DND-41 (cell line): ENCODE measurements at places on chromosomes 3 and 15.
A peak's percentile ranks its signal among the peaks of the same experiment; 100 is the strongest.

DNA sequence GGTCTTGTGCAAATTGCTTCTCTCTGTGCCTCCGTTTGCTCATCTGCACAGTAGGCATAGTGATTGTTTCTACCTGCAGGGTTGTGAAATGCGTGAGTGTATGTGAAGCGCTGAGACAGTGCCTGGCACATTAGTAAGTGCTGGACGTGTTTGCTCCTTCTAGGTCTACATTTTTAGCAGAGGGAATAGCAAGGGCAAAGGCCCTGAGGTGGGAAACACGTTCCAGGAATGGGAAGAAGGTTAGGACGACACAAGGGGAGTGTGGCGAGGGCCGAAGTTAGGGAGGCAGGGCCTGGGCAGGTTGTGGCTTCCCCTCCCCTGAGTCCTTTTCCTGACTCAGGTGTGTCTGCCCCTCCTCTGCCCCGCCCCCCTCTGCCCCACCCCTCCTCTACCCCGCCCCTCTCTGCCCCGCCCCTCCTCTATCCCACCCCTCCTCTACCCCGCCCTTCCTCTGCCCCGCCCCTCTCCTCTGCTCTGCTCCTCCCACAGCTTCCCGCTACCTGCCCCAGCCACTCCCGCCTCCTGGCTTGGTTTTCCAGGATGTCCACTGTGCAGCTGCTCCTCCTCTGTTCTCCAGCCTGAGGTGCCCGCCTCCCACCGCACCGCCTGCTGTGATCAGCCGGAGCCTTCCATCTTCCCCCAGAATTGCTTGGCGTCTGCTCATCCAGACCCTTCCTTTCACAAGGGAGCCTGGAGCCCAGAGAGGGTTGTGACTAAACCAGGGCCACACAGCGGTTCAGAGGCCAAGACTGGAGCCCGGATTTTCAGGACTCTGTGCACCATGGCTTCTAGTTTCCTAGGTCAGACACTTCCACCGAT, 31.1 kb upstream of the SMAD6 start:
- no peak for DNase-seq

GRCh38 chr3:162938083-162938482, 1441.5 kb downstream of the OTOL1 start:
- DNase-seq = no peak

GRCh38 chr3:41198526-41198925, 779 bp upstream of the CTNNB1 start:
- DNase-seq = no peak

DNA sequence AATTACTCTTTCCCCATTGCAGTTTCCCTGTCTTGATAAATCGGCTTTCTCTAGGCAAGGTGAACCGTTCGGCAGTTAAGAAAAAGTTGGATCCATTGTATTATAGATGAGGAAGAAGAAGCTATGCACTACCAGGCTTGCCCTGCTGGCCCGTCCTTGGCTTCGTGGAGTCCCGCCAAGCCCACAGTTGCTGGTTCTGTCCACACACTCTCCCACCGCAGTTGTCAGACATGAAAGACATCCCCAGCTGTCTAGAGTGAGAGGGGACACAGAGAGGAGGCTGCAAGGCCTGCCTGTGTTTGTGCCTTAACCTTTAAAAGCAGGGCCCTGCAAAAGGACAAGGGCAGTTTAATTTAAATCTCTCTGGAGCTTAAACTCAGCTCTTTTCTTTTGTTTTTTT, 47.2 kb upstream of the PLCL2 start:
- no peak for DNase-seq

- peak; percentile 79 for DNase-seq
These were observed 11.1 kb downstream of the ADAMTS17 start for GRCh38 chr15:100330629-100331215.

GRCh38 chr15:78241017-78241416, 6.7 kb upstream of the ACSBG1 start:
- peak; percentile 82 for DNase-seq

- no peak for DNase-seq
These were observed 298.8 kb upstream of the CTDSPL start for GRCh38 chr3:37562876-37563275.

DNA sequence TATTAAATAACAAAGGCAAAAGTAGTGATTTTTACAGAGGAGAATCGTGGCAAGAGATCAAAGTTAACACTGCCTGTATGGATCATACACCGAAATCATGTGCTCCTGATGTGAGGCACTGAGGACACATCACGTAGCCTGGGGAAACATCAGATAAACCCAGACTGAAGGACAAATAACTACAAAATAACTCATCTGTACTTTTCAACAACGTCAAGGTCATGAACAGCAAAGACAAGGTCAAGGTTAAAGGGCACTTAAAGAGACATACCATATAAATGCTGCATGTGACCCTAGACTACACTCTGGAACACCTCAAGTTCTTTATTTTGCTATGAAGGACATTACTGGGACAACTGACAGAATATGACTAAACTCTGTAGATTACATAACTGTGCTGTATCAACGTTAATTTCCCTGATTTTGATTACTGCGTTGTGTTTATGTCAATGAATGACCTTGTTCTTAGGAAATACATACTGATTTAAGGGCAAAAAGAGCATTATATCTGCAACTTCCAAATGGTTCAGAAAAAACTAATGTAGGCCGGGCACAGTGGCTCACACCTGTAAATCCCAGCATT, 48.1 kb downstream of the CHSY1 start:
- DNase-seq = no peak

- no peak for DNase-seq
These were observed 32.1 kb upstream of the RPS17 start for GRCh38 chr15:82572311-82572710.

DNA sequence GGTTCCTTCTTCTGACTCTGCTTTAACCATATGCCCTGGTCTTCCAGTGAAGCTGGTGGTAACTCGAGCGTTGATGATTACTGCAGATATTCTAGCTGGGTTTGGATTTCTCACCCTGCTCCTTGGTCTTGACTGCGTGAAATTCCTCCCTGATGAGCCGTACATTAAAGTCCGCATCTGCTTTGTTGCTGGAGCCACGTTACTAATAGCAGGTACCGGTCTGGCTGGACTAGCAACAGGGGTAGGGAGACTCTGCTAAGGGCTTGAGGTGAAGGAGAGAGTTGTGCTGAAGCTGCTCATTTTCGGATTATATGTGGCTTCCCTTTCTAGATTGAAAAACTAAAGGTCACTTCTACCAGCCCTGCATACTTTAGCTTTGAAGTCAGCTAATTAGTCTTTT, 16.8 kb downstream of the CLDN16 start:
- DNase-seq = no peak

- DNase-seq = no peak
These were observed 981.9 kb downstream of the SI start for GRCh38 chr3:164096352-164096751.

DNA sequence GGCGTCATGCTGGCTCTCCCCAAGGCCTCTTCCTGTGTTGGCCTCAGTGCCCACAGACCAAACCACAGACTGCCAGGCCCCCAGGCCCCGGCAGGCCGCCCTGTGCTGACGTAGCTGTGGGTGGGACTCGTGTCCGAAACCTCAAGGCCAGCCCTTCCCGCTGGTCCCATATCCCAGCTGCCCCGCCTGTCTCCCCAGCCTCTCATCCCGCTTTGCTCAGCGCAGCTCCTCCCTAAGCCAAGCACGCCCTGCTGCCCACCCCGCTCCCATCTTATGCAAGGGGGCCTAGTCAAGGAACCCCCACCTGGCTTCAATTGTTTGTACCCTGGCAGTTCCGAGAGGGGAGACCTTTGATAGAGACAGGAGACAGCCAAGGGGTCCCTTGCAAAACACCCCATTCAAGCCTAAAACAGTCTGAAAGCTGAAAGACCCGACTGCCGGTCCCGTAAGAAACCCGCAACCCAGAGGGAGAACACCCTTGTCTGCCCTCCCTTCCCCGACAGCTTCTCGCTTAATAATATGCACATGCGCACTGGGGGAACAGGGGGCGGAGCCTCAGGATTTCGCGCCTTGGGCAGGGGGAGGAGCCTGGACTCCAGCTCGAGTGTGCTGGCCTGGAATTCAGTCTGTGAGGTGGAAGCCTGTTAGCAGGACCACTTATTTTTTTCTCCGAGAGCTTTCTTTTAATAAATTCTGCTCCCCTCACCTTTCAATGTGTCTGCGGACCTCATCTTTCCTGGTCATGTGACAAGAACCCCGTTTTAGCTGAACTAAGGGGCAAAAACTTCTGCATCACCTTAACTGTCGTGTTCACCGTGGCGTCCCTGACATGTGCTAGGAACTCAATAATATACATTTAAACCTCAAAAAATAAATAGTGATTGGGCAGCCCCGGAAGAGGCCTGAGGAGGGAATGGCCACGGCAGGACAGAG, 17.2 kb downstream of the TNFAIP8L3 start:
- DNase-seq = no peak

GRCh38 chr3:16514755-16515353, 1.4 kb upstream of the RFTN1 start:
- DNase-seq = no peak

- no peak for DNase-seq
These were observed 54.4 kb downstream of the WWTR1 start for GRCh38 chr3:149603126-149604074.

DNA sequence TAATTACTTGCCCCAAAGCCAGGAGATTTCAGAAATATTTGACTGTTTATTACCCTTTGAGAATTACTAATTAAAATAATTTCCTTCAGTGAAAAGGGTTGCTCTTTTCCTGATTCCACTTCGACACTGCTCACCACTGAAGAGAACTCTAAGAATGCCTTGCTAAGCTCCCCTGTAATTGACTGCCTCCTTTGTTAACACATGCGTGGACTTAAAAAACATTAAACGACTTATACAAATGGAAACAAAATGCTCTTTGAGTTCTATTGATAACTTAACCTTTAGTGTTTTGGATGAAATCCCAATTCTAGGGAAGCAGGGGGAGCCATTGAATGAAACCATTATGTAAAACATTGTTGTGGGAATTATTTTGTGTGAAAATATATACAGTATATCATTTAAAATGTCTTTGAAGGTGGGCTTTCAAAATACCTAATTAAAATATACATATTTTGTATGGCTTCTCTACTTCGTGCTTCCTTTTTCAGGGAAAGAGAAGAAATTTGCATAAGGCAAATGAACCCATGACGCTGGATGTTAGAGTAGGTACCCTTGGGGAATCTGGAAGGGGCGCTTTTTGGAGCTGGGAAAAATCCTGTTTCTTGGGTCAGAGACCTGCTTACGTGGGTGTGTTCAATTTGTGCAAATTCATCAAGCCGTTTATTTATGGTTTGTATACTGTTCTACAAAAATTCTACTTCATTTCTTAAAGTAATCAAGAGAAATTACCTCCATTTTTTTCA, 64.2 kb downstream of the WWTR1 start:
- DNase-seq = no peak

GRCh38 chr3:23036728-23037127, 166.4 kb upstream of the UBE2E2 start:
- DNase-seq = no peak

DNA sequence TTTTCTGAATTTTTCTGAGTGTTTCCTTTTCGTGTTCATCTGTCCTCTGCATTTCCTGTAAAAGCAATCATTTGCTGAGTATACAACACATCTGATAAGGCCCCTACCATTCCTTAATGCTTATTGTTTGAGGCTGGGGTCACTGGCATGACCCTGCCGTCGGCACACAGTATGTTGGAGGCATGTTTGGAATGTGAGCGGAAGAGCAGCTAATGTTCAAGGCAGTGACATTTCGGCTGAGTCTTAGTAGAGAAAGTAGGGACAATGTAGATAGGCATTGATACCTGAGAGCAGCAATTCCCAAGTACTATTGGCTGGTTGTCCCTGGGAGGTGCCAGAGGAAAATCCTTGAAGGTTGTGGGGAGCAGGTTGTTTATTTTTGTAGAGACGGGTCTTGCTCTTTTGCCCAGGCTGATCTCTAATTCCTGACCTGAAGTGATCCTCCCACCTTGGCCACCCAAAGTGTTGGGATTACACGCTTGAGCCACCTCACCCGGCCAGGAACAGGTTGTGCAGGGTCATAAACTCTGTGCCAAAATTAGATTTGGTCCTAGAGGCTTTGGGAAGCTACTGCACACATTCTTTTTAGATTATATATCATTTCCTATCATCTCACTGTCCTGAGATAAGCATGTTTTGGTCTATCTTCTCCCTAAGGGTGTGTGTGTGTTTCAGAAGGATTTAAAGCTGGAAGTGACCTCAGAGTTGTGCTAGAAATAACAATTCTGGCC, 13.5 kb downstream of the PTPN23 start:
- DNase-seq = no peak

- DNase-seq = no peak
These were observed 321.2 kb upstream of the TLE3 start for GRCh38 chr15:70418943-70419342.

- no peak for DNase-seq
These were observed 471.2 kb upstream of the UBE2E2 start for GRCh38 chr3:22731901-22732300.

DNA sequence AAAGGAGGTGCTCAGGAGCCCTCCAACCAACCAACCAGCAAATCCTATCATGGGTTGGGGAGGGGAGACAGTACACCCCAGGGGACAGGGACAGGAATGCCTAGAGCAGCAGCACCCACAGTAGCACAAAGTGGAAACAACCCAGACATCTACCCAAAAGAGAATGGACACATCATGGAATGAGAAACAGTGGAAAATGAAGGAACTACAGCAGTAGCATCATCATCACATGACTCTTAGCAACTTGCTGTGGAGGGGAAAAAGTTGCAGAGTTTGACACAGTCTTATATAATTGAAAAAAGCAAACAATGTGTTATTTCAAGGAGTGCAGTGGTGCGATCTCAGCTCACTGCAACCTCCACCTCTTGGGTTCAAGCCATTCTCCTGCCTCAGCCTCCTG, 11.0 kb downstream of the C3orf22 start:
- no peak for DNase-seq

DNA sequence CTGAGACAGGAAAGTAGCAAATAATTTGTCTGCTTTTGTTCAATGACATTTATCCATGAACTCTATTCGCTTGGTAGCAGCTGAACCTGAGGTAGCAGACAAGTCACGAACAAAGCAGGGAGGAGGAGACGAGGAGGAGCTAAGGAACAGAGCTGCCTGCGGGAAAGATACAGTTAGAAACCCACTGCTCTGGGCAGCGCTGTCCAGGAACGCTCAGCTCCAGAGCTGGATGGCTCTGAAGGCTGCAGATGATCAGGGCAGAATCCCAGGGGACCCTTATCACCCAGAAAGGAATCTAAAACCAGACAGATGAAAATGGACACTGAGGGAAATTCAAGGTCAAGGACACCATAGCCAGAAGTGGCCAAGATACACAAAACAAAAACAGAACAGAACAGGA, 257.8 kb downstream of the CD47 start:
- no peak for DNase-seq

DNA sequence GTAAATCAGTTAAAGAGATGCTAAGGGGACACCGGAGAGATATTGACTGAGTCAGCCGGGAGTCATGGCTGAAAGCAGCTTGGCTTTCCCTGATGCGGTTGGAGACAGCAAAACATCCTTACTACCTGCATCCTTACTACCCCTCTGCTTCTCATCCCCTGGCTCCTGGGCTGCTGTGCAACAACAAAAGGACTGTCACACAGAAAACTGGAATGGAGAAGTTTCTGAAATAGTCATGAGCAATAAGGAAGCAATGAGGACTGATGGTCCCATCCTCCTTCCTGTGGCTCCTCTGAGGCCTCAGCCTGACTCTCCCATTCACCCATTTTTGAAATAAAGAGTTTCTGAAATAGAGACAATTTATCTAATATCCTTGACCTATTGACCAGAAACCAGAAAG, 1.1 kb downstream of the HCLS1 start:
- no peak for DNase-seq
